ENCODE measurements at places on chromosomes 6 and 20. TPM values are rescaled to one million over a fixed set of nuclear protein-coding genes. Genes with fewer than 3 reads are reported as not detected.

Gene BPIFB1
- polyA plus RNA-seq = 0.85 TPM

Gene C6orf58
- polyA plus RNA-seq = not detected

Gene COL9A1
- 2.3 TPM for polyA plus RNA-seq

Gene CCM2L
- polyA plus RNA-seq = 0.56 TPM

Gene DDO
- not detected for polyA plus RNA-seq

Gene SPO11
- not detected for polyA plus RNA-seq

Gene LRP11
- polyA plus RNA-seq = 28.1 TPM

Gene CUTA
- polyA plus RNA-seq = 349 TPM

Gene SASH1
- 10.7 TPM for polyA plus RNA-seq

Gene MTRF1L
- polyA plus RNA-seq = 19.0 TPM

Data from hepatocyte (in vitro differentiated cells).